ENCODE measurements at places on chromosomes 11 and 22.

- DNase-seq: no peak
These were observed 40.6 kb upstream of the MN1 start for GRCh38 chr22:27842201-27842600.

GRCh38 chr11:105769627-105770026 lies 159.8 kb downstream of the GRIA4 start:
- no peak for DNase-seq

DNA sequence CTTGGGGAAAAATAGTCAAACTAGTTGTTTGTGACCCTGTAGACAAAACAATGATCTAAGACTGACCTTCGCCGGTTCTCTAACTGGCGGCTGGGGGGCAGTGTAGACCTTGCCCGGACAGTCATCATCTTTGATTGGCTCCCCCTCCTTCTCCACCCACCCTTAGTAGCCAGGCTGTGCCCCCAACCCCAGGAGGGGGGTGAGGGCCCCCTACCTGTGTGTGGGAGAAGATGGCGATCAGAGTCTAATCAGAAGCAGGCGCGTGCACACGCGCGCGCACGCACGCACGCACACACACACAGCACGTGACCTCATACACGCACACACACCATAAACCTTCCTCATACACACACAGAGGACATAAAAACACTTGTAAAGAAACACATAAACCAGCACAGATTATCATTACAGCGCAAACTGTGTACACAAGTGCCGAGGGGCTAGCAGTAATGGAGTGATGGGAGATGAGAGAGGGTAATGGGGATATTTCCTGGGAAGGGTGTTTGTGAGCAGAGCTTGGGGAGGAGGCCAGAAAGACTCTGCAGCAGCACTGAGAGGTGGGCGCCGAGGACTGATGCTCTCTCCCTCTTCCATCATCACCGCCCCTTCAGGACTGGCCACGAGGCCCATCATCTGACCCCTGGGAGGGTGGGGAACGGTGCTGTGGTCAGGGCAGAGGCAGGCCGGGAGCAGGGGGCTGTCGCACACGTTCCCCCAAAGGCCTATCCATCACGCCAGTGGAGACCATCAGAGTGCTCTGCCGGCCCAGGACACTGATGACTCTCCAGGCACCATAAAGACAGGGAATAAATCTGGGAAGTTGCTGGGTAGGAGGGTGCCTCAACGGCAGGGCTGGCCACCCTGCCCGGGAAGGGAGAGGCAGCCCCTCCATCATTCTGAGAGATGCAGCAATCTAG lies 12.2 kb downstream of the NECTIN1 start:
- no peak for DNase-seq

DNA sequence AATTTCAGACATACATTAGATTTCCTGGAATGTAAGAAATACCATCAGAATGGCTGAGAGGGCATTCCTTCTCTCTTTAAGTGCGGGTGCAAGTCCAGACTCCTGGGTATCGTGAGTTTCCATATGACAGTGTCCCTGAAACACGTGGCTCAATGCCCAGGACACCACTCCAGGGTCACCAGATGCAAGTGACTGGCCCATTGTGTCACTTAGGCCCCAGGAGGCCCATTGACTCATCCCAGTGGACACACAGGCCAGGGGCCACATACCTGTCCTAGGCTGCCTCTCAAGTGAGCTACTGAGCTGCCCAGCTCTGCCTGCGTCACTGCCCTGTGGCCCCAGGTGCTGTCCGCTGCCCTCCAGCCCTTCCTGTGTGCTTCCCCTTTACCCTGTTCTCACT lies 18.5 kb downstream of the FBLN1 start:
- no peak for DNase-seq

DNA sequence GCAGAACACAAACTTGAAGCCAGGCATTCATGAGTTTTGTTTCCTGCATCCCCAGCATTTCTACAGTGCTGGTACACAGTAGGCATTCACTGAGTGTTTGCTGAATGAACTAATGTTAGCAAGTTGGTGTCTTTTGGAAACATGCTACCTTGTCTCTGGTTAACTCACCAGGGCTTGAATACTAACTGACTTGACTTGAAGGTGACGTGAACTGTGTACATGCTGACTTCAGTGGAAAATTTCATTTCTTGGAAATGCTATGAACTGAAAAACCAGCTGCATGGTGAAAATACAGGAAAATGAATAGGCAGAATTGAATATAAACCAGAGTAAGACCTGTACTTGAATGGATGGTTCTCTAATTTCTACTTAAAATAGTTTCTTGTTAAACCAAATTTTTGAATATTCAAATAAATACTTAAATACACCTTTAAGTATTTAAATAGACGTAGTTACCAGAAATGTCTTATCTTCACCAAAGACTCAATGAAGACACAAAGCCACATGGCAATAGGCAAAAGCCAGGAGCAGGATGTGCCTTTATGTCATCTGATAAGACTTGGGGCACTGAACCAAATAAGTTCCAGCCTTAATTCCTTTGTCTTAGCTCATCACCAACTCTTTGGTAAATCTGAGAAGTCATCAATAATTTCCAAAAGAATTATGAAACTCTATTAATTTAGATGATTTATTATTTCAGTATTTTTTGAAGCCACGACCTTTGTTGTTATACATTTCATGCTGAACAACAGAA lies 39.7 kb upstream of the POU2AF2 start:
- DNase-seq: no peak

- no peak for DNase-seq
These were observed 857.0 kb downstream of the KCNA4 start for GRCh38 chr11:29159552-29160465.

GRCh38 chr11:60193687-60194433 lies 11.0 kb upstream of the MS4A6A start:
- peak; percentile 33 for DNase-seq

- no peak for DNase-seq
These were observed at the start of gene POU2AF3 for GRCh38 chr11:111298413-111299100. POU2AF3 (plus strand) TSS chr11:111298546; CDS start chr11:111298582, 36 bp downstream.

DNA sequence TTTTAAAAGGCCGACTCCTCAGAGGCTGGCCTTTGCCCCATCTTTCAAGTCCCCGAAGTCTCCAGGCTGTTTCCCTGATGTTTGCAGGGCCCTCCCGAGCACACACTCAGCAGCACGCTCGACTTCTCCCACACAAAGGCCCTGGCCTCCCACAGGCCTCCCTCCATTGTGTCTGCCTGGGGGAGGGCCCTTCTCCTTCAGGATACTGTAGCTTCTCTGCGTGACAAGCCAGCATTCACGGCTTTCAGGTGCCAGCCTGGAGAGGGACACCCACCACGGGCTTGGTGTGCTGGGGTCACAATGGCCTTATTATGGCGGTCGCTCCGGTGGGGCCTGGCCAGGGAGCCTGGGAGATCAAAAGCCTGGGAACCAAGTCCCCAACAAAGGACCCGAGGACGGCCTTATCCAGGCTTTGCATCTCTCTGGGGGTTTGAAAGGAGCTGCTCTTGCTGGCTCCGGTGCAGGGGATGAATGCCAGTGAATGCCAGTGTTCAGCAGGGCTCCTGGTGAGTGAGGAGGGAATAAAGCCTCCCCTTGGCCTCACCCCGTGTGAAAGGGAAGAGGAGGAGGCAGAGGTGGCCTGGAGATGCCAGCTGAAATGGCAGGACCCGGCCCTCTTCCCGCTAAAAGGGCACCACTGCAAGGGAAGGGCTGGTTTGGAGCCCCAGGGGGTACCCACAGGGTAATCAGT lies 55.0 kb downstream of the TRAF6 start:
- no peak for DNase-seq

DNA sequence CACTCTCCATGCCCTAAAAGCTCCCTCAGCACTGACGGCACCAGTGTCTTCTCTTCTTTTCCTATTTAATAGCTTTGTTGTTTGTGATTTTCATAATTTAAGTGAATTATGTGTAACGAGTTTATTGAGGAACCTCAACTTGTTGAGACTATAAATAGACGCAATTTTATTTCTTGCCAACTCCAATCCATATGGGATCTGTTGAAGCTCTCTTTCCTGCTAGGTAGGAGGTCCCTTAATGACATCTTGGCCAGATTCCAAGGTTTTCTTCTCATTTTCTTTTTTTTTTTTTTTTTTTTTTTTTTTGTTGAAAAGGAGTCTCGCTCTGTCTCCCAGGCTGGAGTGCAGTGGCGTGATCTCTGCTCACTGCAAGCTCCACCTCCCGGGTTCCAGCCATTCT lies 14.2 kb downstream of the RTL6 start:
- DNase-seq: no peak

GRCh38 chr11:131682373-131683015 lies 312.1 kb downstream of the NTM start:
- no peak for DNase-seq

DNA sequence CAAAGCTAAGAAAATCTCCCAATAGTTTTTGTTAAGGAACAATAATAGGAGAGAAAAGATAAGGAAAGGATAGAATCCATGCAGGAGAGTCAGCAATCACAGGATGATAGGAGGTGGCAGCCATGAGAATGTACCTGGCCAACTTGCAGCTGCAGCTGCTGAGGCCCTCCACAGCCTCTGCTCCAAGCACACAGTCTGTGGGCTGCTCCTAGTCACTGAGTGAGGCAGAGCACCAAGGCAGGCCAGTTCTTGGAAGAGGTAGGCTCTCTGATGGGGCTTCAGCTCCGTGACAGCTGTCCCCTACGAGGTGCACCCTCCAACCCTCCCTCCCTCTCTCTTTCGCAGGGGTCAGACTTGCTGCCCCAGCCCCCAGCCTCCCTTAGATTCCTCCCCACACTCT lies 5.5 kb upstream of the KCNJ1 start:
- no peak for DNase-seq

Data from naive thymus-derived CD8-positive, alpha-beta T cell (primary cell).